Right hindlimb (tissue), 1 donor: ENCODE measurements at places on chromosomes 3 and 15.

DNA sequence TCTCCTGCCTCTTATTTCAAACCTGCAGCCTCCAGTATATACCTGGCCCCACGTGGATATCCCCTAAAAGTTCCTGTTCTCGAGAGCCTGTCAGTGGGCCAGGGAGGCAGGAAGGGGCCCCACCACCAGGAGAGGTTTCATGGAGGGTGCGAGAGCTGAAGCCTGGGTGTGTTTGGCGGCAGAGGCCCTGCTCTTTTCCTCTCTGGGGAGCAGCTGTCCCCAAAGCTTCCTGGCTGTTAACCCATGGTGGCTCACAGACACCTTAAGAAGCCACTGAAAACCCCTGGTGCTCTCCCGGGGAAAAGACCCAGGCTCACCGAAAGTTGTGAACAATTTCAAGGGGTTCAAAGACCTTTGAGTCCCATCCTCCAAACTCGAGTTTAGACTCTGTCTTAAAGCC is 1.1 kb downstream of the PRRT3 start:
- DNase-seq, result no peak

DNA sequence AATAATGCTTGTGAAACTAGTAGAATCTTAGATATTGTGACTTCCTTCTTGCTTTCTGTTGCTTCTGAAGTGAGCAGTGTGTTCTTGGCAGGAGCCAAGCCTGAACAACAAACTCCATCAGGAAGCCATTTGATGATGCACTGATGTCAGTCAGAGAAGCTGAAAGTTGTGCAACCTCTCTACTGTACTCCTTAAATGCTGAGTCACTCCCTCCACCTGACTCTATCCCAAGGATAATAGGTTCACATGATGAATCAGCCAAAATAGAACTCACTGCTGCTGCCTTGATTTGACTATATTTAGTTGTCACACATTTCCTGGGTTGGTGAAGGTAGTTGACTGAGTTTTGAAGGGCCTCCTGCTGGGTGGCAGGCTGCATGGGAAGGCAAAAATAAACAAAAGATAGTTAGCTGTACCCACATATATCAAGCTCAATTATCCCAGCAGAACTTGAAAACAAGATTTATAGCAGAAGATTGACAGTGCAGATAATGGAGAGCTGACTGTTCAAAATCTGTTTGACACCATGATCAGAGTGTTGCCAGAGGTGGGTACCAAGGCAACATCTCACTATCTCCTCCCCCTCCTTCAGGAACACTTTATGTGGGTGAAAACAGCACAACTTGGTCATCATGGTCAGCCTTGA is 328.4 kb upstream of the DPH6 start:
- no peak for DNase-seq

DNA sequence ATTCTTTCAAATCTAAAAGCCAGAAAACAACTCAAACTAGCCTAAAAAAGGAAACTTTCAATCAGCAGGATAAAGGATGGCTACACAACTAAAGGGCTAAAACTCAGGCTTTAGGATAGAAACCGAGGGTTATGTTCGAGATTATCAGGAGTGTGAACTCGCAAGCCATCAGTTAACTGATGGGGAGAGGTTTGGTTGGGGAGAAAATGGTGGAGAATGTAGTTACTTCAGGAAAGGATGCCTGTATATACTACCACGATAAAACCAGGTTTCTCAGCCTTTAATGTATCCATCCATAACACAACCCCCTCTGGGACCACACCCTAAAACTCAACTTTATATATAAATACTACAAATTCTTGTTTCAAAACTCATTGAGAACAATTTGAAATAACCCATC is 22.2 kb downstream of the TRA2B start:
- no peak for DNase-seq

- no peak for DNase-seq
These were observed 587 bp downstream of the NPHP3 start for GRCh38 chr3:132721479-132722164.

GRCh38 chr15:38745126-38745525 is 180.5 kb upstream of the RASGRP1 start:
- no peak for DNase-seq

GRCh38 chr15:69127306-69127705 is 33.1 kb upstream of the GLCE start:
- DNase-seq, result no peak

- DNase-seq, result no peak
These were observed 243.0 kb downstream of the EPHA6 start for GRCh38 chr3:97057365-97057764.
